ENCODE measurements at places on chromosomes 11 and 22.

GRCh38 chr11:116110802-116111201 lies 606.6 kb upstream of the CADM1 start:
- no peak for DNase-seq

- DNase-seq, result no peak
Observed at GRCh38 chr11:38900211-38900610, 2302.2 kb upstream of the RAG2 start.

GRCh38 chr11:10735481-10736475 lies 15.3 kb upstream of the CTR9 start:
- DNase-seq, result peak; percentile 85

DNA sequence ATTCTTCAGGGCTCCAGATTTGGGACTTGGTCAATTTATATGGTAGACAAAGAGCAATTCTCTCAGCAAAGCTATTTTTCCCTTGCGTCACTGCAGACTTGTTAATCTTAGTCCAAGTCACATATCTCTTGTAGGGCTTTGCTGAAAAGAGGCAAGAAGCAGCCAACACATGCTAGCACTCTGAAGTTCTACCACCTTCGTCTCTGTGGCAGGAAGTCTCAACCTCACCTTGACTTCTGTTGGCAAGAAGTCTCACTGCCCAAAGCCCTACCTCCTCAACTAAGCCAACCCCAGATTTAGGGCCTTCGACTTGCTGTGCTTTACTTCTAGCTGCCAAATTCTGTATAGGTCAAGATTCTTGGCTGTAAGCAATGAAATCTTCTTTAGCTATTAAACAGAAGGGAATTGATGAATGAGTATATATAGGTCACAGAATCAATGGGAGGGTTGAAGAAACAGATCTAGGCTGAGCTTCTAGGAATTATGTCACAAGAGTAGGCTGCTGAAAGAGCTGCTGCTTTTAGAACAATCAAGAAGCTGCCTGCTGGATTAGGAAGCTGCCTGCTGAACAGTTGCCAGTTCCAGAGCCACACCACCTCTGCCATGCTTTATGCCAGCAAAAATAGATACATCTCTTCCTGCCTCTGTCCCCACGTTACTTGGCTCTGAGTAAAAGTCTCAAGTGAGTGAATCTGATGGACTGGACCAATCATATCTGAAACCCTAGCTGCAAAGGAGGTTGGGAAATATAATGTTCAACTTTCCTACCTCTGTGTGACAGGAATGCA lies 17.6 kb upstream of the NCR3LG1 start:
- DNase-seq, result no peak

GRCh38 chr11:10268746-10269488 lies 25.1 kb downstream of the SBF2 start:
- DNase-seq, result no peak

- no peak for DNase-seq
Observed at GRCh38 chr11:46894506-46894905, 23.8 kb downstream of the LRP4 start.

- DNase-seq, result peak; percentile 55
Observed at GRCh38 chr11:19756675-19757475, 44.2 kb downstream of the NAV2 start.

DNA sequence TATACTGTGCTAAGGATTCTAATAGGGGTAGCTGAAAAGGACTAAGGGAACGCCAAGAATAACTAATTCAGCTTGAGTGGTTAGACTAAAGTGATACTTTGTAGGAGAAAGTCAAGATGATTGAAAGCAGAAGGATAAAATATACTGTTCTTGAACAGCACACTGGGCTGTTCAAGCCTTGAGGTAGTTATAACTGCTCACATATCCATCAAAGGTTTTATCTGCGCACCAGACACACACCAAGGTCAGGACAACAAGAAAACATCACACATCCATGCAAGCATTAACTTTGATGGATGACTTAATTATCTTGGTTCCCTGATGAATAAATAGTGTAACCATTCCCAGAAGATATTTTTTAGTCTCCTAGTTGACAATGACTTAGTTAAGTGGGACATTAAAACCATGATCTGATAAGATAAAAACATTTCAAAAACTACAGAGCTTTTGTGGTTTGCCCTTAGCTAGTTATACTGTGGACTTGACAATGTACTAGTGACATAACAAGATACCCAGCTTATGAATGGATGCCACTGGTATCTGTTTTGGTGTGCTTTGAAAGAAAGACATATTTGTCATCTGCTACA lies 728.9 kb downstream of the JRKL start:
- DNase-seq, result no peak

DNA sequence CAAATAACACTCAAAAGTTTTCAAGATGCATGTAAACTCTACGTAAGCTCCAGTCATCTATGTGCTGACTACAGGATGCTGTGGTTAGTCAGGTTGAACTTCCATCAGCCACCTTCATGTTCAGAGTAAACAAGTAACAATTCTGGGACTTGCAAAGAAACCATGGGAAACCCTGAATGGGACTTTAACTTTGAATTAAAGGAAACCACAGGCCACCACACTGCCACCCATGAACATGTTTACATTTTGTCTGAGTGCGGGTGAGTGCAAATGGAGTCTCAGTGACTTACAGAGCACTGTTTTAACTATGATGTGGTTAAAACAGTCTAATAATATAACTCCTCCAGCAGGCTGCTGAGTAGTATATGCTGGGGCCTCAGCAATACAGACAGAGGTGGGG lies 12.9 kb upstream of the SYTL2 start:
- no peak for DNase-seq

GRCh38 chr22:20092477-20092854 lies 12.4 kb downstream of the DGCR8 start:
- DNase-seq, result no peak

DNA sequence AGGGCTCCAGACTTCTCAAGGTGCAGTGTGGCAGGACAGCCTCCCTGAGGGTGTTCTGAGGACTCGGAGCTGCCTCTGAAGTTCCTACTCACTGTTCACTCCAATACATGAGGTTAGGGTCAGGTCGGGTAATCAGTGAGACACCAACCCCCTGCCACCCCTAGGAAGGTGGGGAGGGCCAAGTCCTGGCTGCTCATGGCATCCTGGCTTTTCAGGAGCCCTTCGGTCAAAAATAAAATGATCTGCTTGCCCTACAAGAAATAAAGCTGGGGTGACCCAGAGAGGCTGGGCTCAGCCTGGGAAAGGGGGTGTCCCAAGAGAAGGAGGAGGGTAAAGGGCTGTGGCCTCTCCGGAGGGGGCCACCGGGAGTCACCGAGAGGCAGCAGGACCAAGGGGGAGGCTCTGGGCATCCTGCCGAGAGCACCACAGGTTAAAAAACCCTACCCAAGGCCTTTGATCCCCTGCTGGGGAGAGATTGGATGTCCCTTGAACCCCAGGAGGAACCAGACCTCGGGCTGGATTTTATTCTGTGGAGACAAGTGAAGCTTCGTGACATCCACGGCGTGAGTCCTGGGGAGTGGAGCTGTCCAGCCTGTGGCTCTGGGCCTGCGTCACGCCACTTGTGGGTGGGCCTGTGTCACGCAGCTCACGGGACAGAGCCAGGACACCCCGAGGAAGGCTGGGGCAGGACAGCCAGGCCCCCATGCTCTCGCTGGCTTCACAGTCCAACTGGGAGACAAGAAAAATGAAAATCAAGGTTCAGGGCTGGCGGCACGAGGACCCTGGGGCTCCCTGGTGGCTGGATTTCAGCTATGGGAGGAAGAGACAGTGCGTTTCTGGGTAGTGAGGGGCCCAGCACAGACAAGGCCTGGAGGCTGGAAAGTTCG lies 102.2 kb upstream of the FGF3 start:
- no peak for DNase-seq

- DNase-seq, result no peak
Observed at GRCh38 chr11:61699737-61700160, 19.6 kb downstream of the DAGLA start.

- no peak for DNase-seq
Observed at GRCh38 chr11:6629573-6629891, 10.3 kb upstream of the TPP1 start.

DNA sequence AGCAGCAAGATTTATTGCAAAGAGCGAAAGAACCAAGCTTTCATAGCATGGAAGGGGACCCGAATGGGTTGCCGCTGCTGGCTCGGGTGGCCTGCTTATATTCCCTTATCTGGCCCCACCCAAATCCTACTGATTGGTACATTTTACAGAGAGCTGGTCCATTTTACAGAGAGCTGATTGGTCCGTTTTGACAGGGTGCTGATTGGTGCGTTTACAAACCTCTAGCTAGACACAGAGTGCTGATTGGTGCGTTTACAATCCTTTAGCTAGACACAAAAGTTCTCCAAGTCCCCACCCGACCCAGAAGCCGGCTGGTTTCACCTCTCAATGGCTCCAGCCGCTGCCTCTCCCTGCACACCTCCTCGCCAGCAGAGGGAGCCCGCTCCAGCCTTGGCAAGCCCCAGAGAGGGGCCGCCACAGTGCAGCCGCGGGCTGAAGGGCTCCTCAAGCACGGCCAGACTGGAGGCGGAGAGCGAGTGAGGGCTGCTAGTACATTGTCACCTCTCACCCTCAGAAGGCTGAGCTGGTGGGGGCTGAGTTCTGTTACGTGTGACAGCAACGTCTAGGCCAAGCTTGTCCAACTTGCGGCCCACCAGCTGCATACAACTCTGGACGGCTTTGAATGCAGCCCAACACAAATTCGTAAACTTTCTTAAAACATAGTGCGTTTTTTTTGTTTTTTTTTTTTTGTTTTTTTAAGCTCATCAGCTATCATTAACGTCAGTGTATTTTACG lies 8.7 kb downstream of the PTH start:
- DNase-seq, result no peak

- DNase-seq, result no peak
Observed at GRCh38 chr11:10934293-10934860, 76.5 kb upstream of the ZBED5 start.

DNA sequence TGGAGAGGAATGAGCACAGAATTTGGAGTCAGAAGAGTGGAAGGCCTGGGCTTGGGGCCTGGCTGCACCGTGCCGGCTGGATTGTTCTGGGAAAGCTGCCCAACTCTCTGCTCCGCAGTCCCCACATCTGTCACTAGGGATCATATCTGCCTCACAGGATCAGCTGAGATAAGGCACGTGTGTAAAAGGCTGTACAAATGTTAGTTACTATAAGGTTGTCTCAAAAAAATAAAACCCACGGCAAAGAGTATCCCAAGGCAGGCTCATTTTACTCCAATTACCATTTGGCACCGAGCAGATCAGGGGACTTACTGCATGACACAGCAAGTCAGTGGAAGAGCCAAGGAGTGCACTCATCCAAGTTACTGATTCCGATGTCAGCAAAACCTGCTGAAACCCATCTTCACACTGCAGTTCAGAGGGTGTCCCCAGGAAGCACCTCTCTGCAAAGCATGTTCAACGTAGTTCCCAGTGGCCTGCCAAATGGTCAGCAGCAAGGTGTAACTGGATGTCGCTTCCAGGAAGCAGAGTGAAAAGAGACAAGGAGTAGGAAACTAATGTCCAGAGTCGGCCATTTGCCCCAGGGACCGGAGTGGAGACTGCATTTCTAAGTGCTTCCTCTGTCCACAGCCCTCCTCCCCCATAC lies 18.1 kb upstream of the MRTFA start:
- no peak for DNase-seq

- no peak for DNase-seq
Observed at GRCh38 chr11:20050551-20051333, 109.5 kb downstream of the DBX1 start.
